ENCODE measurements at places on chromosomes 3 and 15.

GRCh38 chr3:101131767-101132166 is 138.5 kb upstream of the ABI3BP start:
- no peak for DNase-seq

DNA sequence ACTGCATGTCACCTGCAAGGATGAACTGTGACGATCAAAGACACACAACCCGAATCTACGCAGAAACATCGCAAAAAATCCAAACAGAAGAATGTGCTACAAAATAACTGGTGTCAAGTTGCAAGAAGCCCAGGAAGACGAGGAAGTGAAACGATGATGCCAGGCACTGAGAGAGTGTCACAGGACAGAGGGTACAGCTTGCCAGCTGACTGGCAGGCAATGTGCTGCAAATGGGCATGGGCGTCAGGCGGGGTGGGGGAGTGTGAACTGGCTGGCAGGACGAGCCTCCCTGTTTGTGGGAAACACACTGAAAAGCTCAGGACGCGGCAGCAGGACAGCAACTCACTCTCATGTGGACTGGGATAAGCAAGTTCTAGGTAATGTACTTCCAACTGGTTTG is 28.9 kb upstream of the OCA2 start:
- no peak for DNase-seq

- no peak for DNase-seq
Measured at GRCh38 chr15:73870700-73871408, 2.5 kb upstream of the TBC1D21 start.

DNA sequence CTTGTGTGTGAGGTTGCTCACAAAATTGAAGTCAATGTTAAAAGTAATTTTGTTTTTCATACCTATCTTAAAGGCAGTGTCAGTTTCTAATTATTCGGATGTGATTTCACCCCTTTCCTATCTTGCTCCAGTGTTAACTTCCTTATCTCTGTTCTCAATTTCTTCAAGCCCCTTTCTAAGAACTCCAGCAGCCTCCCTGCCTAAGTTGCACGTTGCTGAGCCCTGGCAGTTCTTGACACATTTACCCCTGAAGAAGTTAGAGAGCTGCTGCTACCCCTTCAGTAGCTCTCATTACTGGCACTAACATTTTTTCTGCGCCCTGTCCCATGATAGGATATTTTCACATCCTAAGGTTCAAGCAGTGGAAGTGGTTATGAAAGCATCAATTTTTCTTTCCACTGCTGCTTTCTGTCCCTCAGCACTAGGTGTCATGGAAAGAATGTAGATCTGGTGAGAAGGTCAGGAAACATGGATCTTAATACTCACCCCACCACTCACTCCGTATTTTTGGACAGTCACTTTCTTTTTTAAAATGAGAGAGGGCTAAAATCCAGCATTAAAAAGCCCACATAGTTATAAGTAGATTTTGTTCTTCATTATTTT is 62.9 kb downstream of the OPA1 start:
- DNase-seq = no peak

GRCh38 chr3:190060192-190060775 is 60.4 kb downstream of the P3H2 start:
- no peak for DNase-seq

- no peak for DNase-seq
Measured at GRCh38 chr15:91150502-91151160, 50.6 kb downstream of the SV2B start.

GRCh38 chr3:183327343-183327742 is 74.3 kb downstream of the B3GNT5 start:
- DNase-seq = no peak

DNA sequence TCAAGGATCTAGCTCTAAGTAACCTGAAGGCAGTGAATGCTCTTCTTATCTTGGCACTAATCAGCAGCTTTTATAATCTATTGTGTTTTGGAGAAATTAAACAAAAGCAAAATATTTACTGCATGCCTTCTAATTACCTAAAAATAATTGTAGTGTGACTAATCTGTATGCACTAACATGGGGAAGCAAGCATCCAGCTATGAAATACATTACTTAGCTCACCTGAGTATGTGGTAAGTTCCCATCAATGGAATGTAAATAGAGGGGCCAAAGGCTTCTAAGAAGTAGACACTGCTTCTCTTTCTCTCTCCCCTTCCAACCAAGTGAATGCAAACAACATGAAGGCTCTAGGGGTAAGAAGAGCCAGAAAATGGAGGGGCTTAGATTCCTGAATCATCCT is 165.6 kb downstream of the STAG1 start:
- no peak for DNase-seq

- no peak for DNase-seq
Measured at GRCh38 chr3:10771486-10772270, 44.4 kb upstream of the SLC6A11 start.

DNA sequence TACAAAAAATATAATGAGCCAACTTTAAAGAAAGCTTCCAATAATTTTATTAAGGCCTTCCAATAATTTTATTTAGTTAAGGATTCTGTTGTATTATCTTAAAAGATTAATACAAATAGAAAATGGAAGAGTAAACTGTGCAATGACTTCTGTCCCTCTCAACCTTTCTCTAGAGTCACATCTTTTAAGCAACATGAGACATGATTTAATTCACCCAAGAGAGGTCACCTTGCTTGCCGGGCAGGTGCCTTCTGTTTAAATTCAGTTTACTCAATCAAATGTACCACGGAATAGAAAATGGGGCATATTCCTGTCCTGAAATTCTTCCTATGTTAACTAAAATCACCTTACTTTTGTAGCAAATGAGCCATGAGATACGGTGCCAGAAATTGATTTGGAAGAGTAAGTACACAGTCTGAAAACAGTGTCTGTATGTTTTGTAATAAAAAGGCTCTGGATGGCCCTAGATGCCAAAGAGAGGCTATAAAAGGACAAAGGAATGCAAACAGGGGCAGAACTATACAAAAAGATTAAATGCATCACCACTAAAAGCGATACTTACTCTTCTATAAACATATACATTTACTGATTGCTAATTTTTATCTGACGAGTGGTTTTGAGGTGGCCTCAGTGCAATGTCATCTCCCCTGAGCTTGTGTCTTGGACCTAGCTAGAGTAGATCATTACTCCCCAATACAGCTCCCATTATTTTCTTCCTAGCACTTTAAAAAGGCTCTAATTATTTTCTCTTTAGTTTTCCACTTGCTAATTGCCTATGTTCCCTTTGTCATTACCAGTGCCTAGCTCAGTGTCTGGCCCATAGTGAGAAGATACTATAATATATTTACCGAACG is 134.0 kb downstream of the FHIT start:
- DNase-seq = no peak

- DNase-seq = no peak
Measured at GRCh38 chr15:36499412-36500389, 79.7 kb upstream of the CDIN1 start.

- DNase-seq = no peak
Measured at GRCh38 chr3:188964957-188965356, 206.8 kb upstream of the TPRG1 start.

DNA sequence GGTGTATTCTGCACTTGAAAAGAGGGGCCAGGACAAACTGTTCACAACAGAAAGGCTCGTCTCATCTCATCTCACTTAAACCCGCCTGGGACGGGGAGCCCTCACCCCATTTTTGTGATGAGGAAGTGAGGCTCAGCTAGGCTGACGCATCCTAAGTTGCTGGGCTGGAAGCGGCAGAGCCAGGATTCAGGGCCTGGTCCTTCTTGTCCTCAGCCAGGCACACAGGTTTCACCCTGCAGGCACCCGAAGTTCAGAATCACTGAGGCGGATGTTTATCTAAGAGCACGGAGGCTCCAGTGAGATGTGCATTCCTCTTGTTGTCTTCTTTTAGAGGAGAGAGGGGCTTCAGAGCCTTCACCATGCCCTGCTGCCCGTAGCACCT is 51.1 kb upstream of the PLXNA1 start:
- DNase-seq = no peak

- DNase-seq = no peak
Measured at GRCh38 chr15:48876057-48876456, 1.9 kb upstream of the EID1 start.

- DNase-seq = no peak
Measured at GRCh38 chr3:14244521-14245247, 66.1 kb downstream of the LSM3 start.

GRCh38 chr15:39581242-39581792 is 438 bp downstream of the THBS1 start:
- peak; percentile 65 for DNase-seq

GRCh38 chr15:63408524-63408923 is 26.9 kb upstream of the CA12 start:
- DNase-seq = no peak

GRCh38 chr3:153273217-153273616 is 111.2 kb downstream of the RAP2B start:
- no peak for DNase-seq

GRCh38 chr3:12638105-12638504 is 25.8 kb downstream of the RAF1 start:
- DNase-seq = no peak

- peak; percentile 62 for DNase-seq
Measured at GRCh38 chr3:99532246-99532645, 106.1 kb upstream of the COL8A1 start.

DNA sequence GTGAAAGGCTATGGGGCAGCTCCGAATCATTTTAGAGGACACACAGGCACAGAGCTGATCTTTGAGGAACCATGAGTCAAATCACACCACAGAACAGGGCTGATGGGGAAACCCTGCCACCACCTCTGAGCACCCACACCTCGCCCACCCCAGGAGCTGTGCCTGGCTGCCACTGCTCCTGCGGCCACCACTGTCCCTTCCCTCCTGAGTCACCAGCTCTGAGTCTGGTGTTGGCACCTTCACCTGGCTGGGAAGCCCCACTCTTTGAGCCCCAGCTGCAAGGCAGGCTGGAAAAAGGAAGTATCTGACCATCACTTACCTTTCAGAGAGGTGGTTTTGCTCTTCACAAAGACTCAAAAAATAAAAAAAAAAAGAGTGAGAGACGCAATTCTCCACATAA is 63.6 kb upstream of the MEF2A start:
- no peak for DNase-seq

GRCh38 chr3:53938645-53939044 is 47.0 kb upstream of the SELENOK start:
- DNase-seq = no peak

DNA sequence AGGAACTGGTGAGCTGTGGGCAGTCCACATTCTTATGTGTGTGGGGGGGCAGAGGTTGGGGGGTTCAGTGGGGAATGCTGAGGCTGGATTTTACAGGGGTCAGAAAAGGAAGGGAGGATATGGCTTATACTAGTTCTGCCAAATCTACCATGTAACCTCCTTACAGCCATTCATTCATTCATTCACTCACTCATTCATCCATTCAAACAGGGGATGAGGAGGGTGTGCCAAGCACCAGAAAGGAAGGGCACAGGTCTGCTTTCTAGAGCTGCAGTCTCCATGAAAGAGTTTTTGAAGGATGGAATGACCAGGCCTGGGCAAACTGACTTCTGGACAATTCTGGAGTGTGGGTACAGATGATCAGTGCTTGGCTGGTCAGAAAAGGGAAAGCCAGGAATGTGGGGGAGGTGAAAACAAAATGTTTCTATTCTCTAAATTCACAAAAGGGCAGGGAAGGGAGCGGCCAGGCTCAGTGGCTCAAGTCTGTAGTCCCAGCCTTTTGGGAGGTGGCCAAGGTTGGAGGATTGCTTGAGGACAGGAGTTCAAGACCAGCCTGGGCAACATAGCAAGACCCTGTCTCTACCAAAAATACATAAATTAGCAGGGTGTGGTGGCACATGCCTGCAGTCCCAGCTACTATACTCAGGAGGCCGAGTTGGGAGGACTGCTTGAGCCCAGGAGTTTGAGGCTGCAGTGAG is 49.2 kb upstream of the C15orf39 start:
- DNase-seq = no peak

DNA sequence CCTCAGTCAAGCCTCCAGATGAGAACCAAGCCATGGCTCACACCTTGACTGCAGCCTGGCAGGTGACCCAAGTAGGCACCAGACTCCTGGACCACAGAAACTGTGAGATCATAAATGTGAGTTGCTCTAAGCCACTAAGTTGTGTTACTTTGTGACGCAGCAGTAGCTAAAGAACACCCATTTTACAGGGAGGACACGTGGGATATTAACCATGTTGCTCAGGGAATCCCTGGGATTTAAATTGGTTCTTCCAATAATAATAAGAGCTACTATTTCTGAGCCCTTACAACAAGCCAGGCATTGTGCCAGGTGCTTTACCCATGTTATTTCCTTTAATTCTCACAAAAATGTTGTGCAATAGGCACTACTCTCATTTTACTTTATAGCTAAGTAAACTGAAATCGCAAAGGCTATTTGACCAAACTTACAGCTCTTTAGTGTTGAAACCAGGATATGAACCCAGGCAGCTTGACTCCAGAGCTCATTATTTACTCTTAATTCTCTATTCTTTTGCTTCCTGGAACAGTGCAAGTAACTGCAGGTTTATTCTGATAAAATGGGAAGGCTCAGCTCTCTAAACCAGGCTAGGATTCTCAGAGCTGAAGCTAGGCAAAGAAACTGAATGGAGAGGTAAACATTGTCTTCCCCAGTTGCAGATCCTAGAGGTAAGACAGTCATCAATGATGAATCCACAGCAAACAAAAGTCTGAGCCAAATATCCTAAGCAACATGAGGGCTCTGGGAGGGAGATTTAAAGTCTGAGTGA is 294.4 kb downstream of the KBTBD8 start:
- no peak for DNase-seq

DNA sequence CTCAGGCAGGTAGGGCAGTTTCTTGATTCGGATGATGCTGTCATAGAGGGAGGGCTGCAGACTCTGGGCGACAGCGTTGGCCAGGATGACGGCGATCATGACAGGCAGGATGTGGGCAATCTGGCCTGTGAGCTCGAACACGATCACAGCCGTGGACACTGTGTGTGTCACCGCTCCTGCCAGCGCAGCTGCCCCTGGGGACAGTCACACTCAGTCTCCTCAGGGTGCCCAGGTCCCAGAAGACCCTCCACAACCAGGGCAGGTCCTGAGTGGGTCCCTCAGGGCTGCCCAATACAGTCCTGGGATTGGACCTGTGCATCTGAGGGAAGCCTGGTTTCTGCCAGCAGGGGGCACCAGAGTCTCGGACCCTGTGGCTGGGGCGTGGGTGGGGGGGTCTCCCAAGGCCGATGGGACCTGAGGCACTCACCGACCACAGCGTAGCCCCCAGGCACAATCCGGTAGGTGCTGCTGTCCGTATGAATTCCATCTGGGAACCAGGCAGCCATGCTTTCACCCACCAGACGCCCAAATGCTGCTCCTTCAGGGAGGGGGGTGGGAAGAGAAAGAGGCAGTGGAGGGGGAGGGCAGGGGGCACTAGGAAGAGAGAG is 7.2 kb downstream of the CLCN2 start:
- DNase-seq = no peak

- no peak for DNase-seq
Measured at GRCh38 chr15:93451822-93452221, 362.8 kb upstream of the RGMA start.

- DNase-seq = no peak
Measured at GRCh38 chr3:79421273-79421672, 346.5 kb downstream of the ROBO1 start.

- DNase-seq = no peak
Measured at GRCh38 chr3:189235214-189235613, 63.4 kb downstream of the TPRG1 start.

GRCh38 chr3:118436697-118437262 is 597.9 kb downstream of the IGSF11 start:
- no peak for DNase-seq

Measured in GM04503 (cell line).